Activated naive CD4-positive, alpha-beta T cell treated with anti-CD3 and anti-CD28 coated beads, Interleukin-2, amount 50 U/mL, for 72 hours (primary cell): ENCODE measurements at places on chromosomes 1 and 21. TPM values are rescaled to one million over a fixed set of nuclear protein-coding genes. Genes with fewer than 3 reads are reported as not detected.
A peak's percentile ranks its signal among the peaks of the same experiment; 100 is the strongest.

GRCh38 chr1:29638281-29638680, 402.0 kb downstream of the PTPRU start:
- no peak for DNase-seq

Gene TCHHL1
- not detected for total RNA-seq

Gene TEDDM1
- not detected for total RNA-seq

GRCh38 chr1:39779821-39780220, 8.7 kb upstream of the OXCT2 start:
- DNase-seq, result no peak

Gene ARTN
- total RNA-seq, result 0.25 TPM

Gene DNASE2B
- not detected for total RNA-seq

- DNase-seq, result no peak
These were observed 19.7 kb downstream of the MRPS6 start for GRCh38 chr21:34093083-34093482.

GRCh38 chr1:207863893-207864535, 46.9 kb downstream of the CD34 start:
- no peak for DNase-seq

GRCh38 chr1:2632561-2633361, at the start of gene MMEL1:
Gene MMEL1, minus strand, starts transcription at chr1:2633016. Its CDS starts 3,532 bp downstream, at chr1:2629484.
- DNase-seq, result no peak

GRCh38 chr1:153659175-153659534, 652 bp downstream of the SNAPIN start:
- DNase-seq, result no peak

- no peak for DNase-seq
These were observed 41.7 kb downstream of the EDN2 start for GRCh38 chr1:41442697-41443251.

DNA sequence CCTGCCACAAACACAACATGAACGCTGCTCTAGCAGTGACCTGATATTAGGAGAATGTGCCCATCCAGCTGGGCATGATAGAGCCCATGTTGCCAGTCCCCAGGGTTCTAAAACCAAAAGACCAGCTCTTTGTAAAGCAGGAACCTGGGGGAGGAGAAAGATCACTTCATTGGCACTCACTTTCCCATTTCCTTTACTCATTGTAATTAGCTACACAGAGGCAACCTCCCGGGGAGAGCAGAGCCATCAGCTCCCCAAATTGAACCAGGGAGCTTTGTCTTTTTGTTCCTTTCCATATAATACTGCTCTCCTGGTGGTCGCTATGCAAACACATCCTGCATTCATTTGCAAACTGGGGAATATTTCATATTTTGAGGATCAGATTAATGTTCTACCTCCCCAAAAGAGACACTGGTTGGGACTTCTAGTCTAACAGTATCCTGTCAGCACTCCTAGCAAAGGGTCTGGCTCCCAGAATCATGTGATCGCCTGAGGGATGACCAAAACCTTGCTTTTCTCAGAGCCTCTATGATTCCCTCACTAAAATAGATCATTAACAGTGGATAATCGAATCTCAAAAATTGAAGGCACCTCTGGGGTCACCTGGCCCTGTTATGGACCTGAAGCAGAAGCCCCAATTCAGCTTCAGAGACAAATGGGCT, 76.7 kb upstream of the CD1D start:
- DNase-seq, result no peak

DNA sequence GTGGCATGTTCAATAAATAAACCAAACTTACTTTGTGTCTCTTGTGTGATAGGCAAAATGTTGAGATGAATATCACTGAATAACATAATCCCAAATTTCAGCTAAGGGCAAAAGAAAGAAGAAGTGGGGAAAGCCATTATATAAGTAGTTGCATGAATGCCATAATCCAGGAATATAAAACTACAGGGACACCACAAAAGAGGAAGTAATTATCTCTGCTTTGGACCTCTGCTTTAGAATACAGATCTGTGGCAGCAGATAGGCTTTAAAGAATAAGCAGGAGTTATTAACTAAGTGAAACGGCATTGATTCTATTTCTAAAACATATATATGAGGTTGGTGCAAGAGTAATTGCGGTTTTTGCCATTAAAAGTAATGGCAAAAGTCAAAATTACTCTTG, 288.5 kb upstream of the SNX7 start:
- no peak for DNase-seq

- DNase-seq, result no peak
These were observed 643.4 kb downstream of the SMYD3 start for GRCh38 chr1:245863566-245864184.

DNA sequence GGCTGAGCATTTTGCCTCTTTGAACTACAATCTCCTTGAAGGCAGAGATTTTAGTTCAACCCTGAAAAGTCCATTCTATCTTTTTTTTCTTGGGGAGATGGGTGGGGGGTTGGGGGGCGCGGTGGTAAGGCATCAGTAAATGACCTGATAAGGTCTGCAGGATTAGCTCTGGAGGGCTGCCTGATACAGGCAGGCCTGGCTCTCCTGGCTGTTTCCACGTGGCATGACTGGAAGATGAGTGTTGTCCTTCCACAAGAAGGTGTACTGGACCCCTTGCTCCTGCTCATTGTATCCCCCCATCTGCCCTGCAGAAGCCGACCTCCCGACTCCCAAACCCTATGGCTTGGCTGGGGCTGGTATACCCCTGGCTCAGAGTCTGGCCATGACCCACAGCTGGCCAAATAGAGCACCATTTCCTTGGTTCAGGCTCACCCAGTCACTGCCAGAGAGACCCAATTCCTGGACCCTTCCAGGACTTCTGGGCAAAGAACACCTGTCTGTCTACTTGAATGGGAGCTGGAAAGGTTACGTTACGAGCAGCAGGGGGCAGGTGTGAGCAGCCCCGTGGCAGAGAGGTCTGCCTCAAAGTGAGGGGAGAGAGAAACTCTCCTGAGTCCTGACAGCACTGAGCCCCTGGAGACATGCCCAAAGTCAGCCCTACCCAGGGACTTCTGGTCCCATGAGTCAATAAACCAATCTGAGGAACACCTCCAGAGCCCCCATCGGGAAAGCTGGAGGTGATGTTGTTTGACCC, 17.0 kb downstream of the DHRS3 start:
- DNase-seq, result peak; percentile 38

GRCh38 chr1:184051138-184051484, 419 bp upstream of the TSEN15 start:
- DNase-seq, result no peak

GRCh38 chr1:116724765-116725375, 29.4 kb upstream of the CD2 start:
- no peak for DNase-seq

Gene LSS
- 17.8 TPM for total RNA-seq

- DNase-seq, result no peak
These were observed 308.2 kb downstream of the DISC1 start for GRCh38 chr1:231934797-231935196.

- no peak for DNase-seq
These were observed 36.6 kb downstream of the GJA5 start for GRCh38 chr1:147723691-147724323.

Gene HTR6
- total RNA-seq, result 0.68 TPM

GRCh38 chr1:41641475-41641814, 157.0 kb upstream of the EDN2 start:
- peak; percentile 53 for DNase-seq

DNA sequence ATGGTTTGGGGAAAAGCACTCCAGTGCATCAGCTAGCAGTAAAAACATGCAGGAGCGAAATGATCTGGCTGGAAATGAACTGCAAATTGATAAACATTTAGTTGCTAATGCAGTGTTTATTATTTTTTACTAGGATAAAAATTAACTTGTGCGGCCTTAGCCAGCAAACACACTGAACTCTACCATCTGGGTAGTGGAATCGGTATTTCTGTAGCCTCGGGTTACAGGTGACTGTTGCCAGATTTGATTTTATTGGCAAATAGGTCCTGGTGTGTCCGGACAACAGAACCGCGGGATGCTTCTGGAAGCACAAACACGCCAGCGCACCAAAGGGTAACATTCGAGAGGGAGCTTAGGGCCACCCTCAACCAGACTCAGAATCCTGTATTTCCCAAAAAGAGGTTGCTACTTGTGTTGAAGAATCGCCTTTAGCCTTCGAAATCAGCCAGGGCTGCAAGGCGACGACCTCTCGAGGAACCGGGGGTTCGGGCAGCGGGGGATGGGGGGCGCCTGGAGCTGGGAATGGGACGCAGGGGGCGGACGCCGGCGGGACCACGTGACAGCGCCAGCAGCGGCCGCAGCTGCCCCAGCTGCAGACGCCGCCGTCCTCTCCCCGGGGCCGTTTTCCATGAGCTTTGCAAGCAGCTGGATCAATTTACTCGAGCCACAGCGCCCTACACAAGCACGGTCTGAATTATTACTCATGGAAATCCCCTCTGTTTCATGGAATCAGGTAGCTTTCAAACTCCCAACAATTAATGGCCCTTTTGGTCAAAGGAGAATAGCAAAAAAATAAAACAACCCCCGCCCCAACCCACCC, 158.8 kb downstream of the TOMM20 start:
- DNase-seq, result no peak

- DNase-seq, result no peak
These were observed 60.5 kb downstream of the TBX15 start for GRCh38 chr1:118927427-118928187.

Gene SPRR1B
- total RNA-seq, result not detected

DNA sequence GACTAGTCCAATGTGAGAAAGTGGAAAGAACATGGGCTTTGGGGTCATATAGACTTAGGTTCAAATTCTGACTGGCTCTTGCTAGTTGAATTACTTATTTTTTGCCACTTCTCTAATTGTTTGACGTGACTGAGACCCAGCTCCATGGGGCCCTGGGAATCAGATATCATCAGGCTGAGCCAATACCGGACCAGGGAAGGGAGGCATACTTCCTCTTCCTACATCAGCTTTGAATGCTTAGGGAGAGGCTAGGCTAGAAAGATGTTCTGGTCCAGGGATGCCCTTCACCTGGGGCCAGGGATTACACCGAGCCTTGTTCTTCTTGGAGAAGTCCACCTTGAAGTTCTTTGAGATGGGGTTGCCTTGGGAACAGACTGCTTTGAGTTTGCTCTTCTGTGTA, 3.7 kb upstream of the NR1I3 start:
- no peak for DNase-seq

DNA sequence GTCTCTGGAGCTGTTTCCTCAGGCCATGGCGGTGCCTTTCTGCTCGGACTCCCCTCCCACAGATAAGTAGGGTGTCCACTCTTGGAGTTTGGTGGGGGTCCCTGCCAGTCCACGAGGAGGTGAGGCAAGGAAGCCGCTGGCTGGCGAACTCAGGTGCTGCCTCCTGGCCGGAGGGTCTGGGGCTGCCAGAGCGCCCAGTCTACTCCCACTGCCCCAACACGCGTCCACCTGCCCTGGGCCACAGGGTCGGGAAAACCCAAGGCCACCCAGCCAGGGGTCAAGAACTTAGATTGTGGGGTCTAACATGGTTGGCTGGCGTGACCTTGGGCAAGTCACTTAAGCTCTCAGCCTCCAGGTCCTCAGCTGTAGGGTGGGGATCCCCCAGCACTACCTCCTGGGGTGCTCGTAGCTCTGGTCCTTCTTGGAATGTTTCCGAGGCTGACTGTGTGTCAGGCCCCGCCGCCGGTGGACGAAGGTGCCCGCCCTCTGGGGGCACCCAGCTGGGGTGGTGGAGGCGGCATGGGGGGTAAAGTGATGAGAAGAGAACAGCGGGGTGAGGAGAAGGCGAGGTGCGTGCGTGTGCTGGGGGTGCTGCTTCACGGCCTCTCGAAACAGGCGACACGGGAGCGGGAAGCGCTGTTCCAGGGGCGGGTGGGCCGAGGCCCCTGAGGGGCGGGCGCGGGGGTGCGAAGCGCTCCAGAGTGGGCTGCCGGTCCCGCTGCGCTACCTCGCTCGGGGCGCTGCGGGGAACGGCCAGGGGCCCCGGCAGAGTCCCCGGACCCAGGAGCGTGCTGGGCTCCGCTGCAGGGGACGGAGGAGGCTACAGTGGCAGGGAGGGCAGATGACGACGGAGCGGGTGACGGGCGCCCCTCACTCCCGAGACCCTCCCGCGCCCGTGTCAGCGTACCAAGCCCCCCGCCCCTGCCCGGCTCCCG, 1.2 kb downstream of the SH2D5 start:
- DNase-seq, result no peak

DNA sequence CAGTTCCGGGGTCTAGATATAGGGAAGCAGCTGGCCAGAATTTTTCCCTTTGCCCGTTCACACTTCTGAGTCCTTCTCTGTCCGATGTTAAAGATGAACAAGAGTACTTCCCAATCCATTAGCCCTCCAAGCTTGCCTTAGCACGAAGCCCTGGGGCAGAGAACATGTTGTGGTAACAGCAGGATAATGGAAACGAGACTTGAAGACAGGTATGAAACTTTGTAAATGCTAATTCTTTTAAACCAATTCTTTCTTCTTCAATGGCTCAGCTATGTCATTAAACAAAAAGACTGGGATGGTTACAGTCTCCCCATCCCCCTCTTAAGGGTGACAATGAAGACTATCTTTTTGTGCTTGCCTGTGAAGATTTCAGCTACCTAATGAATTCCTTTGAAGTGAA, 218.5 kb downstream of the PLA2G4A start:
- no peak for DNase-seq

Gene LCE1F
- not detected for total RNA-seq

DNA sequence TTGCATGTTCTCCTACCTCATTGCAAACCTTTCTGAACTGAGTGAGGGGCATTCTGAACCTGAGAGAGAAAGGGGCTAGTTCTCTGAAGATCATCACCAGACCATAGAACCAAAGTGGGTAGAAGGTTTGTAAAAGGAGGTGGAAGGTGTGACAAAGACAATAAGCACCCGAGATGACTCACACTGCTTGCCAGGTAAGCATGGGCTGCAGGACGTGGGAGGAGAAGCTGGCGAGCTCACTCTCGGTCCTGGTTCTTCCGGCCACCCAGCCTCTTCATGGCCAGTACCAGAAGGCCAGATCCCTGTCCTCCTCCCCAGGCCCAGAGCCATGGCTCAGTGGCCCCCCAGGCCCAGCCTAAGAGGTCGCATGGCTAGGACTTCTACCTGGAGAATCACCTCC, 128.3 kb downstream of the TMEM53 start:
- DNase-seq, result no peak

Gene BMP8B
- 0.84 TPM for total RNA-seq

Gene ANXA9
- total RNA-seq, result not detected

Gene CLDN17
- not detected for total RNA-seq

Gene CRNN
- not detected for total RNA-seq
